ENCODE measurements at places on chromosomes 12 and 14.

GRCh38 chr14:68340262-68340661 is 452.6 kb downstream of the ZFP36L1 start:
- DNase-seq = no peak

DNA sequence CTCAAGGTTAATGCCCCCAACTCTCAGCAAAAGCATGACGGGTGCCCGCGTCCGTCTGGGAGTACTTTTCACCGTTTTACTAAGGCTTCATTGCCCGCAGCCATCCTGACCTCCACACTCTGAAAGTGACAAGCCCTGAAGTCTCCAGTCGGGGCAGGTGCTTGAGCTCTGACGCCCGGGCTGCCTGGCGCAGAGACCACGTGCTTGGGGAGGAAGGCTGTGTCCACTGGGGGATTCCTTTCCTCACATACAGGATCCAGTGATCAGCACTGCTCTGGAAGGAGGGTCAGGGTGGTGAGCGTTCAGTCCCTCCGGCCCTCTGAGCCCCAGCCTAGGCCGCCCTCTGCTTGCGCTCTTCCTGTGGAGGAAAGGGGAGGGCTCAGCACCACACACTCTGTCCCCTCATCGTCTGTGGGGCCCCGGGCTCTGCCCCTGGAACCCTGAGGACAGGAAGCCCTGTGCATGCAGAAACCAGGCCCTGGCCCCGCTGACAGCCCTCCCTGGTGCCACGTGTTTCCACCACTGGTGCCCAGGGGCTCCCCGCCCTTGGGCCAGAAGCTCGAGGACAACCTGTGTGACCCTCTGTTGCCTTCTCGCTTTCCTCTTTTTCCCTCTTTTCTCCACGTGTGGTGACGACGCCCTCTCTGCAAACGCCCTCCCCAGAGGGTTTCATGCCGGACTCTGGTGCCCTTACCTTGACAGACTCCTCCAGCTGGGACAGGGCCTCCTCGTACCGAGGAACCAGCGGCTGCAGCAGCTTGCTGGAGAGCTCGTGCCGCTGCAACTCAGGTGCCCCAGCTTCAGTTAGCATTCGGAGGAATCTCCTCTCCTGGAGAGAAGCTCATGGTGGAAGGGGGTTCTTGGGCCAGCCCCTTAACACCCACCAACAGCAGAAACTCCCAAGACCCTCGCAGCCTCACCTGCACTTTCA is 4.9 kb downstream of the DDX51 start:
- no peak for DNase-seq

GRCh38 chr14:104009297-104009696 is 67.0 kb upstream of the RD3L start:
- no peak for DNase-seq

DNA sequence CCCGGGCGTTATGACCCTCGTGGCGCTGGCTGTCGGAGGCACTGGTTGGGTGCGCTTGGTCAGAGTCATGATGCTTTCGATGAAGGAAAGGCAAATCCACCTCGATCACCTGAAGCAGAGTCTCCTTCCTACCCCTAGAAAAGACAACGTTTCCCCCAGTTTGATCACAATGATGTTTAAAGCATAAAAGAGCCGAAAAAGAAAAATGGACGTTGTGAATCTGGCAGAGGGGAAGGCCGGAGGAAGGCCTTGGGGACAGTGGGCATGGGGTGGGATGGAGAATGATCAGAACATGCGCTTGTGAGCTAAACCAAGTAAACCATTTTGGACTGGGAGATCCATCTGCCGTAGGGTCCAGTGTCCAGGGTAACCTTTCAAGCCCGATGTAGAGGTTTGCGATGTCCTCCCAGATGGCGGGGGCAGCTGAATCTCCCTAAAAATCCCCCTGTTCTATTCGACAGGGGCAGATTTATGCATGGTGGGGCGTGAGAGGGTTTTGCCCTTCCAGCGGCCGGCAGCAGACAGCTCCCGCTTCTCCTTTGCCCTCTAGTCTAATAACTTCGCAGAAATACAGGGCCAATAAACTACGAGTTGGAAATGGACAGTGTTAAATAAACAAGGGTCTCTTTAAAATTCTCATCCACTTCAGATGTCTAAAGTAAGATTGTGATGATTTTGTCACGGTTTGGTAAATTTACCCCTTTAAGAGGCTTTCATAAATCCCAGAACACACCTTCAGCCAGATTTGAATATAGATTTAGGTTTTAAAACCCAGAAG is 2.3 kb upstream of the OTX2 start:
- DNase-seq = no peak

GRCh38 chr12:45388545-45388944 is 172.7 kb downstream of the ANO6 start:
- DNase-seq = no peak

DNA sequence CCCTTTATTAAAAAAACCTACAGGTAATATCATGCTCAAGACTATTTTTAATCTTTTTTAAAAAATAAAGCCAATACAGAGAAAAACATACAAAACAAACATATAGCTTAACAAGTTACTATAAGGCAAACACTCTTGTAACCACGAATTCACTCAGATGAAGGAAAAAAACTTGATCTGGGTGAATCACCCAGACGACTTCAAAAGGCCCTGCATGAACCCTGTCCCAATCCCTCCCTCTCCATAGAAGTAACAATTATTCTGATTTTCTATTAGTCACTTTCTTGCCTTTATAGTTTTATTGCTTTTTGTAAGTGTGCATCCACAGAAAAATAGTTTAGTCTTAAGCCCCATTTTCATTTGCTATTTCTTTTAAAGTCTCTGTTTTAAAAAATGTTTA is 72.6 kb downstream of the LRP6 start:
- no peak for DNase-seq
